ENCODE measurements at places on chromosomes 5 and 9.

DNA sequence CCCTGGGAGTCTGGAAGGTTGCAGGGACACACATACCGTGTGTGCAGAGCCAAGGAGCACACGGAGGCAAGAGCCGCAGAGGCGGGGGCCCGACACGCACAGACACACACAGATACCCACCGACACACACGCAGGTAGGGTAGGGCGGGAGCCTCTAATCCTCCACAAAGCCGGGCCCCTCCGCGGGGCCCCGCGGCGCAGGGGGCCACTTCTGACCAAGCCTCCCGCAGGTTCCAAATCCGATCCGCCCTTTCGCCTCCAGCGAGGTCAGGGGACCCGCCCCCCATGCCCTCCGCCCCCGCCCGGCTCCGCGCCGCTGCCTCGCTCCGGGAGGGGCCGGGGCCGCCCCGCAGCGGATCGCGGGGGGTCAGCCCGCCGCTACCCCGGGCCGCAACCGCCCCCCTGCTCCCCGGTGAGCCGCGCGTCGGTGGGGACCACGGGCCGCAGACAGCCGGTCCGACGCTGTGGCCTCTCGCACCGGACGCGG is 1.4 kb upstream of the LMX1B start:
- no peak for DNase-seq

DNA sequence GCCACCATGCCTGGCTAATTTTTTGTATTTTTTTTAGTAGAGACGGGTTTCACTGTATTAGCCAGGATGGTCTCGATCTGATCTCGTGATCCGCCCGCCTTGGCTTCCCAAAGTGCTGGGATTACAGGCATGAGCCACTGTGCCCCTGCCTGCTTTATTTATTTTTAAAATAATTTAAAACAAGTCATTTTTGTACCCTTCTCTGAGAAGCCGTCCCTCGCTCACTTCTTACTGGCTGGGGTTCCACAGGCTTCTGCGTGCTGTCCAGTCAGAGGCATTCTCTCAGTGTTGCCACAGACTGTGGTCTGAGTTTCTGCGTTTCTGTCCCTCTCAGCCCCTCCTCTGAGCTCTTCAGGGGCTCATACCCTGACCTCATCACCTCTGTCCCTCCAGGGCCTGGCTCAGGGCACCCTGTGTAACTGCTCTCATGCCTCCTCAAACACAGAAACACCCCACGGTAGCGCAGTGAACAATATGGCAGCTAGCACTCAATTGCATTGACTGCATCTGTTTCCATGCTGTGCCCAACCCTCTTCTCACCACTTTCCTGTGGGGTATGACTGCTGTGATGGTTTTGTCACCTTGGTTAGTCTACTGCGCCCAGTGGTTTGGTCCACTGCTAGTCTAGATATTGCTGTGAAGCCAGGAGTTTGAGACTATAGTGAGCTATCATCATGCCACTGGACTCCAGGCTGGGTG is 44.3 kb upstream of the SH3PXD2B start:
- no peak for DNase-seq

GRCh38 chr5:37896159-37896558 is 56.3 kb upstream of the GDNF start:
- no peak for DNase-seq

DNA sequence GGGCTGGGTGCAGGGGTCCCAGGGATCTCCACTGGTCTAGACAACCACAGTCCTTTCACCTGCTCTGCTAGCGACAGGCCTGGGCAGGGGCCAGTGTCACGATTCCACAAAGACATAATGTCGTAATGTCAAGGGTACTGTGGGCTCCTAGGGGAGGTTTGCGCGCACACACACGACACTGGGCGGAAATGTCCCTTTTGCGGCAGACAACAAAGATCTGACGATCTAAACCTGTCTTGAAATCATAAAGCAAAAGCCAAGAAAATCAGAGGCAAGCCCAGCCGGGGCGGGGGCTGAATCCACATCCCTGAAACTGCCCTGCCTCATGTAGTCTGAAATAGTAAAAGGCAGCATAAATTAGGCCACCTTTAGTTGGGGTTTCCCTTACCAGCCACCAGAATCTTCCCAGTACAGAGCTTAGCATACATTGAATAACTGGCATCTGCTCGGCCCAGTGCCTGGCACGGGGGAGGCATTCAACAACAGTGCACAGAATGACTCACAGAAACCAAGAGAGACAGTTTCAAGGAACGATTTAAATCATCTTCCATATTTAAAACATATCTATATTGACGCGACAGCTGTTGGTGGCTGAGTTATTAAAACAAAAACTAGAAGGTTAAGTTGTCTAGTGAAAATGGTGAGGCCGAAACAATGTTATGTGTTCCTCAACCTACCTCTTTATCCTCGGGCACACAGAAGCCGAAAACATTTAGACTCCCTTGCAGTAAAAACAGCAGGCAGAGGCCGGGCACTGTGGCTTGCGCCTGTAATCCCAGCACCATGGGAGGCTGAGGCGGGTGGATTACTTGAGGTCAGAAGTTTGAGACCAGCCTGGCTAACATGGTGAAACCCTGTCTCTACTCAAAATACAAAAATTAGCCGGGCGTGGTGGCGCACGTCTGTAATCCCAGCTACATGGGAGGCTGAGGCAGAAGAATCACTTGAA is 151.0 kb downstream of the MYO10 start:
- DNase-seq = no peak

DNA sequence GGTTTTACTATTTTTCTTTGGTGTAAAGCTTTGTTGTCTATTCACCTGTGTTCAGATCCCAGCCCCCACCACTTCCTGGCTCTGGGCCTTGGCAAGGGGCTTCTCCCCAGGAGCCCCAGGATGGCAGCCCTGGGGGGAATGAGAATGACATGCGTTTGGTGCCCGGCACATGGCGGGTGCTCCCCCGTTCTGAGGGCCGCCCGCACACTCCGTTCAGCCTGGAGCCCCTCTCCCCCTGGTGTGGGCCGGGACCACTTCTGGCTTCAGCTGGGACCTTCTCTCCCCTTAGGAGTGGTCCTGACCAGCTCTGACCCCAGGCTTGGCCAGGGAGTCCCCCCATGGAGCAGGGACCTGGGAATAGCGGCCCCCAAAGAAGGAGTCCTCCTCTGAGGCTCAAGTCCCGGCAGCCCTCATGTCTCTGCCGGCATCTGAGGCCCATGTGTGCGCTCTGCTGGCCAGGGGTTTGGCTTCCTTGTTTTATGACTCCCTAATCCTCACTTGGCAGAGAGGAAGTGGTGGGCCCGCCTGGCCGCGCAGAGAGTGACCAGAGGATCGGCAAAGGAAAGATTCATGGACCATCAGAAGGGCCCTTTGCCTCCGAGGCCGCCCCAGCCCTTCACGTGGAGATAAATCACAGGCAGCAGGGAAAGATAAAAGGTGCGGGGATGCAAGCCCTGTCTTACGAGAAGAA is 57.0 kb upstream of the LMX1B start:
- no peak for DNase-seq

GRCh38 chr5:156427315-156427714 is 100.4 kb downstream of the SGCD start:
- DNase-seq = no peak

GRCh38 chr5:17061973-17062470 is 125.9 kb upstream of the MYO10 start:
- DNase-seq = no peak

GRCh38 chr9:91415290-91415689 is 8.3 kb downstream of the NFIL3 start:
- DNase-seq = no peak

DNA sequence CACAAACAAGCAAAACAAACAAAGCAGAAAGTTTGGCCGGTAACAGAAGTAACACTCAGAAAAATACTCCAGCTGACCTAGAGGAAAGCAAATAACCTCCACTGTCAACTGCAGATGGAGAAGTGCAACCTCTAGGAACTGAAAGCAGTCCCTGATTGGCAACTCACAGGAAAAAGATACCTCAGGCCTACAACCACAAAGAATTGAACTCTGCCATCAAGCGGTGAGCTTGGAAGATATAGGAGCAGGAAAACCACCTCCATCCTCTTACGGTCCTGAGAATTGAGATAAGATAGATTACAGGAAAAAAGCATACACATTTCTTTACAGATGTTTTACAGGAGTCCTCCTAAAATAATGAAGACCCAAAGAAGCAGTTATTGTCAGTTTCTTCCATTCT is 184.5 kb downstream of the PDZD2 start:
- no peak for DNase-seq

DNA sequence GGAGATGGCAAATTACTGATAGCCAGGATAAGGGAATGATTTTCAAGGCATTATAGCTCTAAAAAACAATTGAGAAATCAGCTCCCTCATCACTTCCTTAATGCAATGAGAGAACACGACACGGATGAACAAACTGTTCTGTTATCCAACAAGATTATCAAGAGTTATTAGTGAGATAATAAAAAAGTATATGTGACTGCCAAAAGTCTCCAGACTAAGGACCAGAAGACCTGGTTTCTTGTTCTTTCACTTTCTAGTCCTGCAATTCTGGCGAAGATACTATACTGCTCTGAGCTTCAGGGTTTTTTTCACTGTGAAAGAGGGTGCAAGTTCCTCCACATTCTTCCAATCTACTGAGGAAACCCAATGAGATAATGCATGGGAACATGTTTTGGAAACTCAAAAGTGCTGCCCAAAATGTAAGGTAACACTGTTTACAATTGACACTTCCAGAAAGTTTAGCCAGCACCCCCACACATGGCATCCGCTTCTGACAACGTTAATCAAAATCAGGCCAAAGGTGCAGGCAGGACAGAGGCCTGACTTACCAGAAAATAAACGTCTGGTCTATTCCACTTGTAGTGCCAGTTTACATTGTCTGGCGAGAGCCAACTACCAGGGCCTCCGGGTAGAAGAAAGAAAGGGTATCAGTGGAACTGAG is 254.2 kb downstream of the DOCK8 start:
- no peak for DNase-seq

DNA sequence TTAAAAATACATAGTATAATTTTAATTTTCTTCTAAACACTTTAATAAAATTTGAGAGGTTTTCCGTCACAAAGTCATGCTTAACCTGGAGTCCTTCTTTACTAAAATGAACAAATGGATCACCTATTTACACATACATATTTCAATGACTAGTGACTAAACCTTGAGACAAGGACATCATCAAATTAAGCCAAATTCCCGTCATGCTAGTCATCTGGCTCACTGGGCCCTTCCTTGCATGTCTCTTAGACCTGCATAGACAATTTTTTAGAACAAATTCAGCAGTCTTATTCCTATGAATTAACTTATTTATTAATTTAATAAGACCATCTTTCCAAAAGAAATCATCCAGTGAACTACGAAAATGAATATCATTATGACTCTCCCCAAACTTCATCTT is 26.6 kb downstream of the ERAP2 start:
- no peak for DNase-seq

- no peak for DNase-seq
These were observed 88.0 kb downstream of the PLPP1 start for GRCh38 chr5:55446640-55447351.

GRCh38 chr5:149298842-149299404 is 27.3 kb downstream of the AFAP1L1 start:
- no peak for DNase-seq

- DNase-seq = no peak
These were observed 95.0 kb downstream of the ANKH start for GRCh38 chr5:14776602-14777001.

DNA sequence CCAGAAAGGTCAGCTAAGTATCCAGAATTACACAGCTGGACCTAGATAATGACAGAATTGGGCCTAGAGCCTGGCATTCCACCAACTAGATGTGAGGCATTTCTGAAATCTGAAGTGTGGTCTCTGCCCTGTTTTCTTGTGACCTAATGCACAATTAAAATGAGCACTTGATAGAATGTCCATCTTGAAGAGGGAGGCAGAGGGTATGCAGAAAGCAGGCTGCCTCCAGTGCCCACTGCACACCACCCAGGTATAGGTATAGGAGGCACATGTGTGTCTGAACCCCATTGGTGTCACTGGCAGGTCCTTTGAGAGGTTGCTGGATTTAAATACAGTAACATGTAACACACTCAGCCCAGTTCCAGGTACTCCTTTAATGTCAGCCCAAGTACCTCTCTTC is 2.4 kb downstream of the MTAP start:
- no peak for DNase-seq
